ENCODE measurements at places on chromosomes 16 and 17.

DNA sequence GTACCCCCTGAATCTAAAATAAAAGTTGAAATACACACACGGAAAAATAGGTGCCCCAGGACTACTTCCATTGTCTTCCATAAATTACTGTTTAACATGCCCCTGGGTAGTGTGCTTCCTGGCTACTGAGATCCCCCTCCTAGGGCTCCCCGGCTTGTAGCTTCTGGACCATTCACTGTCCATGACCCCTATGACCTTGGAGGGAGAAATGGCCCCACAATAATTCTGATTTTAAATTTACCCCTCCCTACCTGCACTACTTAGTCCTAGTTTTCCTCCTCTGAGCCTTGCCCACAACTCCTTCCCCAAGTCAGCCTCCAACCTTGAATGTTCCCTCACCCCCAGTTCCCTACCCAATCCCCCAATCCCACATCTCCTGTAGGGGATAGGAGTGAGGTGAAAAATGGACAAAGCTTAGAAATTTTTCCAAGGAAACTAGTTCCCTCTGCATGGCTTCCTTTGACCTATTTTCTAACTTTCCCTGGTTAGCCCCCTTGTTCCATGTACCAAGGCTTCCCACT lies 9.5 kb upstream of the MSL1 start:
- DNase-seq: no peak

GRCh38 chr17:42564815-42565522 lies 1.9 kb upstream of the MLX start:
- DNase-seq: no peak

- DNase-seq: no peak
Observed at GRCh38 chr17:17494870-17495535, 1.2 kb downstream of the RASD1 start.

DNA sequence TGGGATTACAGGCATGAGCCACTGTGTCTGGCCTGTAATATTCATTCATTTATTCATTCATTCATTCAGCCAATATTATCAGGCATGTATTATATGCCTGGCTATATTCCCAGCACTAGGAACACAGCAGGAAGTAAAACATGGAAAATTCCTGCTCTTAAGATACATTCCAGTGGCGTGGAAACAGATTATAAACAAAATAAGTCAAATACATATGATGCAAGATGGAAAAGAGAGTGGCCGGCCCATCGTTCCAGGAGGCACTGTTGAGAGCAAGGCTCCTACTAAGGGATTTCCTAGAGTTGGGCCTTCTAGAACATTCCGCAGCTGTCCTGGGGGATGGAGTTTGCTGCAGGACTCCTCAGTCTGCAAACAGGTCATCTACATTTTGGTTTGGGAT lies 17.7 kb downstream of the ADCY9 start:
- DNase-seq: no peak

GRCh38 chr16:73544826-73545225 lies 496.9 kb upstream of the ZFHX3 start:
- DNase-seq: no peak

DNA sequence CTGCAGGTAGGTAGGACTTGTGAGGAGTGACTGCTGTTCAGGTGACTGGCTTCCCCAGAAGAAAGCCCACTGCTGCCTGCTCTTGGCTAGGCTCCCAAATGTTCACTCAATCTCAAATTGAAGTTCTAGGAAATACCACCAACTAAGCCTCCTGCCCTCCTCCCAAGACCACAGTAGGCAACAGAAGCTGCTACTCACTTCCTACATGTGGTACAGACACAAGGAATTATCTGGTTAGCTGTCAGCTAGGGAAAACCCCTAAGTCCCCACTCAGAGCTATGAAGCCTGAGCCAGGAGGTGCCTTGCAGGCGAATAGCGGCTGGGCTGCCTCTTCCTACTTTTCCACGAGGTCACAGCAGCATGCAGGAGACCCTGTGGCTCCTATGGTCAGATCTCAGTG lies 4.9 kb downstream of the FBXO39 start:
- no peak for DNase-seq

- DNase-seq: no peak
Observed at GRCh38 chr17:50052822-50053653, 2.9 kb upstream of the ITGA3 start.

DNA sequence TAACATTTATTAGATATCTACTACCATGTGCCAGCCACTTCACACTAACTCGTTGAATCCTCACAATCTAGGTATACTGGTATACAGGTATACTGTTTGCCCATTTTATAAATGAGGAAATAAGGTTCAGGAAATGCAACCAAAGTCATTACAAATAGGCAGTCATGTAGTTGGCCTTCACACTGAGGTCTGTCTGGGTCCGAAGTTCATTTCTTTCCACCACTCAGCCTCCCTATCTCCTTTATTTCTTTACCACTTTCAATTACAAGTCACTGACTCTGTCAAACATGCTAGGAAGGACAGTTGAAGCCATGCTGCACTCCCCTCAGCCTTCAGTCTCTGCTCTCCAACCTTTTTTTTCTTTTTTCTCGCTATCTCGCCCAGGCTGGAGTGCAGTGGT lies 20.7 kb upstream of the SIAH1 start:
- DNase-seq: no peak

DNA sequence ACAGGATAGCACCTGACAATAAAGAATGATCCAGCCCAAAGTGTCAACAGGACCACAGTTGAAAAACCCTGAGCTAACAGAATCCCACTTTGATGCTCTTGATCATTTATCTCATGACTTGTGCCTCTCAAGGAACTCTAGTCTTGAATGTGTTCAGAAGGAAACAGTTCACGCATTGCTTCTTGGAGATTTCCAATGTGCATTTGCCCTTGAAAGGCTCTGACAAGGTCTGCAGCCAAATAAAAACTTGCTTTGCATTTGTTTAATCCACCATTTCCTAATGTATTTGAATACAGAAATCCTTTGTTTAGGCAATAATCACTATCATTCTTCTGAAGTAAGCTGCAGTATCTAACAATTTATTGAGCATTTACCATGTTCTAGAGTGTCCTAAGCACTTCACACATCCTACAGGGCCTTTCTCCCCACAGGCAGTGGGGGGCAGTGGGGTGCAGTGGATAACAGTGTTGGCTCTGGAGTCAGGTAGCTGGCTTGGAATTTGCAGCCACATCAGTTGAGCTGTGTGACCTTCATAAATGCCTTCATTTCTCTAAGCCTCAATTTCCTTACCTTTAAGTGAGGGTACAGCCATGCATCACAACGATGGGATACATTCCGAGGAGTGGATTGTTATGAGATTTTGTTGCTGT lies 239.7 kb downstream of the XYLT1 start:
- DNase-seq: no peak

- no peak for DNase-seq
Observed at GRCh38 chr17:75707079-75707571, 14.1 kb upstream of the ITGB4 start.

GRCh38 chr16:2087748-2088631 lies 40.2 kb downstream of the TSC2 start:
- no peak for DNase-seq

- DNase-seq: no peak
Observed at GRCh38 chr17:75719732-75720131, 1.5 kb upstream of the ITGB4 start.

DNA sequence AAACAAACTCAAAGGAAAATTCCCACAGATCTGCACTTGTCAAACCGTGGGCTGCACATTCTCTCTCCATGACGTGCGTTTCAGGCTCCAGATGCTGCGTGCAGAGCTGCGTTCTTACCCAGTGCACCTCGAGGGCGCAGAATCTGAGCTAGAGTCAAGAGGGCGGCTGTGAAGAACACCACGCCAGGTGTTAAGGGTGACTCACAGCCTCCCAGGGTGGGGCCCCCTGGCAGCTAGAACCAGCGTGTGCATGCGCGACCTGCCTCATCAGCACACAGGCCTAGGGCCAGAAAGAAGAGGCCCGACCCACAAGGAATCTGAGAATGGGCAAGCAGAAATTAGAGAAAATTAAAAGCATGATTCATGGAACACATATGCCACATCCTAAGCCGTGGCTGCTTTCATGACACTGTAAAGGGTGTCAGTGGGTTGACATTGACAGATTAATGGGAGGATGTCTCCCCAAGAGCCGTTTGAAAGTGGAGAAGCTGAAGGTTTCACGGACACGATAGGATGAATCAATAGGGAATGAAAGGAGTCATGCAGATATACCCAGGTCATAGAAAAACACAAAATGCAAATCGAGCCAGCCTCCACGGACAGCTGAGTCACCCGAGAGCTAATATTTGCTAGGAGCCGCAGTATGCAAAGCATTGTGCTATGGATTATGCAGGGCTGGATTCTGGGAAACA lies 29.0 kb downstream of the MARCHF10 start:
- no peak for DNase-seq

GRCh38 chr16:3797904-3798811 lies 80.8 kb upstream of the TRAP1 start:
- DNase-seq: no peak

- no peak for DNase-seq
Observed at GRCh38 chr17:11840831-11841230, 156.4 kb downstream of the ZNF18 start.
